HS-5 (cell line): ENCODE measurements at places on chromosomes 7 and 10.

- no peak for DNase-seq
Observed at GRCh38 chr10:33326933-33327332, 7.5 kb downstream of the NRP1 start.

GRCh38 chr7:132536654-132537395 is 39.4 kb downstream of the PLXNA4 start:
- no peak for DNase-seq

GRCh38 chr7:128427289-128427891 is 17.6 kb upstream of the IMPDH1 start:
- no peak for DNase-seq

DNA sequence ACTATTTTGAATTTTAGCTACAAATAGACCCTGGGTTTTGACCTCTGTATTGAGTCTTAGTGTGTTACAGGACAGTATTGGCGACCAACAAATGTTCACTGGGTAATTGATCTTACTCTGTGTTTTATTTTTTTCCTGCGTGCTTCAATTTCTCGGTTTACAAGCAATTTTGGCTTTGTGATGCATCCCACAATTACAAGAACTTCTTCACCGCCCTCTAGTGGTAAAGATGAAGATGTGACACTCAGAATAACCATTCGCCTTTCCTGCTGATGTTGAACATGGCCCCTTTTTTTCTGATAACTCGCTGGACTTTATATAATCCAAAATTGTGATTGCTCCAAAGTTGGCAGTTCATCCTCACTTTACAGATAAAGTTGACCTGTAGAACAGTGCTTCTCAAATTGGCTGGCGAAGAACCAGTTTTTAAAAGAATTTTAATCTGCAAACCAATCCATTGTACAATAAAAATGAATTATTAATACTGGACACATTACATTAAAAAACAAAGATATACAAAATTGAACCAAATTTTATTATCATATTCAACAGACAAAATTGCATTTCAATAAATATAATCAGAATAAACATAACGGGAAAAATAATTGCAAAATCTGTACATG is 20.2 kb upstream of the SMC3 start:
- no peak for DNase-seq

DNA sequence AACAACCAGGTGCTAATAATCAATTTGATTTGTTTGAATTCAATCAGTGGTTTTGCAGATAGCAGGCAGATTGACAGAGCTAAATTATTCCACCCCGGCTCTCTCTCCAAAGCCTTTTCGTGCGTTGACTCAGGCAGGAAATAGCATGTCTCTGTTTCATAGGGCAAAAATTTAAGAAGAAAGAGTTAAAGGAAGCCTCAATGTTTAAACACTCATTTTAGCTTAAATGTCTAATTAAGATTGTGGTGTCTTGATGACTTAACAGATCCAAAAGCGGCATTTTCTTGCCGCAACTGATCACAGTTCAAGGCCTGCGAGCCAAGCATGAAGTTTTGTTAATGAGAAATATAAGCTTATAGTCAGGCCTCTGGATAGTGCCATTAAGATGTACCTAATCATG is 1051.1 kb upstream of the AUTS2 start:
- DNase-seq: no peak

GRCh38 chr10:128324058-128324827 is 198.0 kb upstream of the MKI67 start:
- no peak for DNase-seq

DNA sequence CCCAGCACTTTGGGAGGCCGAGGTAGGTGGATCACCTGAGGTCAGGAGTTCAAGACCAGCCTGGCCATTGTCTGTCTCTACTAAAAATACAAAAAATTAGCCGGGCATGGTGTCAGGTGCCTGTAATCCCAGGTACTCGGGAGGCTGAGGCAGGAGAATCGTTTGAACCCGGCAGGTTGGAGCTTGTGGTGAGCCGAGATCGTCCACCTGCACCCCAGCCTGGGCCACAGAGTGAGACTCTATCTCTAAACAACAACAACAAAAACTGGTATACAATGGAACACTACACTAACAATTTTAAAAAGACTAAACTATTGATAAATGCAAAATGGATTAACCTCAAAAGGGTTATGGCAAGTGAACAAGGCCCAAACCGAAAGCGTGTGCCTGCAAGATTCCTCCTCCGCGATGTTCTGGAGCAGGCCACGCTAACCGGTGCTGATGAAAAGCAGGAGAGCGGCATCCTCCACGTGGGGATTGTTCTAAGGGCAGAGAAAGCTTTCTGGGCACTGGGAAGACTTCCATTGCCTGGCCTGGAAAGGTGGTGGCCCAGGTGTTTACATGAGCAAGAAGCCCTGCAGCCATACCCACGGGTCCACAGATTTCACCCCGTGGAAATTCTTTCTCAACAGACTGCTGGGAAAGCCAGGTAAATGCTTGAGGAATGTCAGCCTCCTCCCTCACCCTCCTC is 53.8 kb downstream of the PDGFA start:
- DNase-seq: no peak

- DNase-seq: no peak
Observed at GRCh38 chr7:2897023-2897422, 52.9 kb upstream of the GNA12 start.

DNA sequence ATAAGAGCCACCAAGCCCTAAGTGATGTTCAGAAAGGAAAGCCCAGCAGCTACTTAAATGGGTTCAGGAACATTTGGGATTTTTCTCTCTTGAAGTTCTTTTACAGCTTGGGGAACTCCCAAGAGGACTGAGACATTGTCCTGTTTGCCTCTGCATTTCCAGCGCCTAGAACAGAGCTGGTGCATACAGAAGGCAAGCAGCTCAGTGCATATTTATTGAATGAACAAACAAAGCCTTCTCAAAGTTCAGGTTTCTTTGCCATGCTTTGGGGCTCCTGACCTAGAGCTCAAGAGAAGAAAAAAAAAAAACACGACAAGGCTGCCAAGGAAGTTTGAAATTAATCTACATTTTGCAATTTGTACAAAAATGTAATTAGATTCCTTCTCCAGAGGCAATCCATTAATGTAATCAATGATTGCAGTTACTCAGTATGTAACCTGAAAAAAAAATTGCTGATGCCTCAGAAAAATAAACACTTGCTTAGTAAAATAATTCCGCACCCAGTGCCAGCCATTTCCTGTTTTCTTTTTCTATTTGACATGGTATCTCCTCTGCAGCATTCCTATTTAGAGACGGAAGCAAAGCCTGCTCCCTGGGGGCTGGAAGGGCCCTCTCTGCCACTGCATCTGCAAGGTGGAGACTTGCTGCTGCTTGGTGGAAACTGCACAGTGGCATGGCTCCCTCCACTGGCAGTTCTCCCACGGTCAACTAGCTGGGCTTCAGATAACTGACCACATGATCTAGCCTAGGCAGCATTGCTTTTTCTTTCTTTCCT is 157.3 kb downstream of the TMEM178B start:
- no peak for DNase-seq

DNA sequence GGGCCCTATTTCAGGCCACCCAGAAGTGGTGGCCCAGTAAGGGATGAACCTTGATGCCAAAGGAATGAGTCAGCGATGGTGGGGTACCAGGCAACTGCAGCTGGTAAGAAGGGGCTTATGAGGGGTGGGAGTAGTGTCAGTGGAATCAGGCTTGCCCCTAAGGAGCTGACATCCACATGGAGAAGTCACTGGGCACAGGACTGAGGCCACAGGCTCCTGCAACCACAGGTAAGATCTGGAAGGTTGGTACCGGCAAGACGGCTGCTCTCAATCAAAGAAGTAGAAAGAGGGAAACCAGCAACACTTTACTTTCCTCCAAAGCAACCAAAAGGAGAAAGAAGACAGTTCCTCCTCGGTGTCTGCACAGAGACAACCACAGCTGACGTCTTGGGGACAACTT is 2.5 kb downstream of the GCK start:
- DNase-seq: no peak

DNA sequence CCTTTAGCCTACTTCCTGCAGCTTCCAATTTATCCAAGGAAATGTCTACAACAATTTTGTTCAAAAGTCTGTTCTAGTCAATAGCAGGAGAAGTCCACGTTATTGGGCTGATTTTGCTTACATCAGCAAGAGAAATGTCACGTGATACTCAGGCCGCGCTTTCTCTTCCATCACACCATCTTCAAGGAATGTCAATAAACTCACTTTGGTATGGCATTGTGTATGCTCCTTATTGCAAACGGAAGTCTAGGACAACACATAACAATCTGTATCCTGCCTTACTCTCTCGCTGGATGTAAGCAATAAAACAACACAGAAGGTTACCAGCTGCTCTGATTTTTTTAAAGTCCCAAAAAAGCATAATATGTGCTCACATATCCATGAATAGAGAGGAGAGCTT is 17.1 kb upstream of the STK17A start:
- DNase-seq: no peak

DNA sequence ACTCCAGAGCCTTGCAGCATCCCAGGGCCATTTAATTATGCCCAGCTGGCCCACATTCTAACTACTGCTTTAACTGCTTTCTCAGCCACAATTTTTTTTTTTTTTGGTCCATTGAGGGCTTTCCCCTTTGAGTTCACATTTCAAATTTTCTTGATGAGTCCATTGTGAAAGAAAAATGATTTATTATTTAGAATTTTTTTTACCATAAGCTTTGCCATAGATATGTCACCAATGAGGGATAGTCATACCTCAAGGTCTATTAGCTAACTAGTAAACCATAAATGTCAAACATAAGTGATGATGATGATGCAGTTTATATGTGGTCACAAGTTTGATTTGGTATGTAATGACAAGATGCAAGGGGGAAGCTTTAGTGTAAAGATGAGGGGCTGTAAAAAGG is 282.9 kb downstream of the BICC1 start:
- no peak for DNase-seq

DNA sequence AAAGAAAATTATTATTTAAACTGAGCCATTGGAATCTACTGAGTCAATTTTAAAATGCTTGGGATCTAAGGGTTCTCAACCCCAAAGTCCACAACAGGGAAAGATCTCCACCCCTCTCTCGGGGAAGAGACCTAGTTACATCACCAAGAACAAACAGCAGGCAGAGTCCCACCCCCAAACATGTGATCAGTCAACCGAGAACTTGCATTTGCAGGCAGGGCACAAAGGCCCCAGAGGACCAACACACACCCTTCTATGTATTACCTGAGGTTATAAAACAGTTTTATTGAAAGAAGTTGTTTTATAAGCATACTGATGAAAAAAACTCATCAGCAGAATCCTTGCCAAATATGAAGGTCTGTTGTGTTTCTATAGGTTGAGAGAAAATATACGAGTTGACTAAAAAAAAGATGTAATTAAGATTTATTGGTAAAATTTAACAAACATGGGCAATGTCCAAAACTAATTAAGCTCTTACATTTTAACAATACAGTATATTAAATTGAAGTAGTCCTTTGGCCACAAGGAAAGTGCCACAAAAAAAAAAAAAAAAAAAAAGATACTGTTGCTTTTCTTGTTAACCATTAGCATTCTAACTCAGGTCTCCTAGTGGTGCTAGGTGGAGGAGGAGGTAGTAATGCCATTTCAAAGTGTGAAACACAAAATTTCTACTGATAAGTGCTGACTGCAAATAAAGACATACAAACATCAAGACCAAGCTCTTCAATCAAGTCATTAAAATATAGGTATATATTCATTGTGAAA is 975 bp upstream of the USP54 start:
- DNase-seq: no peak

GRCh38 chr7:112665709-112666108 is 124.5 kb downstream of the TMEM168 start:
- no peak for DNase-seq

DNA sequence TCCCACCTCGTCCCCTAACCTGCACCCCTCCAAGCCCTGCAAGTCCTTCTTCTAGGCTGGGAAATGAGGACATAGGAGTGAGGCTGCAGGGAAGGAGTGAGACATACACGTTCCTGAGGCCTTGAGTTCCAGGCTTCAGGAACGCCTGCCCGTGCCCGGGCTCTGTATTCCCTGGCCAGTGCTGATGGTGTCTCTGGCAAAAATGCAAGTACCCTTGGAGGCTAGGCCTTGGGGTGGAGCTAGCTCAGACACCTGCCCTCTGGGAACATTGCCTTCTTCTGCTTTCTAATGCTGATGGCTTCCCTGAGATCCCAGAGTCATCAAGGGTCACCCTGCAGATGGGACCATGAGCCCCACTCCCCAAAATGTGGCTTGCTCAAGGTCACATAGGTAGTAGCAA is 76.0 kb downstream of the GRK5 start:
- no peak for DNase-seq

GRCh38 chr10:3263082-3263481 is 90.5 kb upstream of the PITRM1 start:
- DNase-seq: no peak

DNA sequence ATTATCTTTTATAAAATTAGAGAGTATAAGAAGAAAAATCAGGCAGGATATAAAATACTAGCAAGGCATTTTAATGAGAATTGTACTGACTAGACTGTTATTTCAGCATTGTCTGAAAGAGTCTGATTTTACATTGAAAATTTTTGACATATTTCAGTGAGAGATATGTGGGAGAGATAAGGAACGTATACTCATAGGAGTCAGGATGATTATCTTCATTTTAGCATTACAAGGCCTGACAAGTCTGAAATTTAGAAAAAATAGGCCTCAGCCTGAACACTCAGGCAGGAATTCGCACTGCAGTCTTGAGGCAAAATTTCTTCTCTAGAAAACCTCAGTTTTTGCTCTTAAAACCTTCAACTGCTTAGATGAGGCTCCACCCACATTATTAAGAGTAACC is 386.0 kb downstream of the HGF start:
- no peak for DNase-seq

- no peak for DNase-seq
Observed at GRCh38 chr10:61486738-61487396, 33.7 kb upstream of the TMEM26 start.

DNA sequence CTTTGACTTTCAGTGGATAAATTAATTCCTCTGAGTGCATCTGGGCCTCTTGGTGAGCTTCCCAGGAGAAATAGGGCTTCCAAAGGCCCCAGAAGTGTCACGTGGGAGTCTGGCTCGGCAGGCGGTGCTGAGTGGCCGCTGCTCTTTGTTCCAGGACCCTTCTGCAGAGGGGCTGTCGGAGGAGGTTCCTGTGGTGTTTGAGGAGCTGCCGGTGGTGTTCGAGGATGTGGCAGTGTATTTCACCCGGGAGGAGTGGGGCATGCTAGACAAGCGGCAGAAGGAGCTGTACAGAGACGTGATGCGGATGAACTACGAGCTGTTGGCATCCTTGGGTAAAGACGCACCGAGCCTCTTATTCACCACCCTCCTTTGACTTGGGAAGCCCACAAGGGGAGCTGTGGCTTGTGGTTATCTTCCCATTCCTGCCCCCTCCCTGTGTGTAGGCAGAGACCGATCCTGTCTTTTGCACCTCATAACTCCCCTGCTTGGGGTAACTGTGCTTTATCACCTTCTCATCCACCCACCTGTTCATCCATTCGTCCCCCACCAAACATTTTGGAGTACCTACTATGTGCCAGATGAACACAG is 11.9 kb downstream of the ZNF862 start:
- no peak for DNase-seq

GRCh38 chr10:97338041-97338440 is 3.5 kb upstream of the FRAT2 start:
- DNase-seq: no peak

DNA sequence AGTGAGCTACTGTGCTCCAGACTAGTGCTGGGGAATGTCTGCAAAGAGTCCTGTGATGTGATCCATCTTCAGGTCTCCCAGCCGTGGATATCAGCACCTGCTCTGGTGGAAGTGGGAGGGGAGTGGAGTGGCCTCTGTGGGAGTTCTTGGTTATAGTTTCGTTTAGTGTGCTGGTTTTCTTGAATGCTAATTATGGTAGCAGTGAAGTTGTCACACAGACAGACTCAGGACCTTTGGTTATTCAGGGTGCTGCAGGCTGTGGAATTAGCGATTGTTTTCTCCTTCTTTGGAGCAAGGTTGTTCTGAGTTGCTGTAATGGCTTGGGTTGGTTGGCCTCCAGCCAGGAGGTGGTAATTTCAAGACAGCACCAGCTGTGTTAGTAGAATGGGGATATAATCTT is 132.7 kb upstream of the HGF start:
- no peak for DNase-seq
